ENCODE measurements at places on chromosomes 1 and 21.

GRCh38 chr1:118960026-118960561 lies 28.0 kb downstream of the TBX15 start:
- DNase-seq = no peak

- DNase-seq = no peak
These were observed 36.0 kb downstream of the EBNA1BP2 start for GRCh38 chr1:43135857-43136781.

DNA sequence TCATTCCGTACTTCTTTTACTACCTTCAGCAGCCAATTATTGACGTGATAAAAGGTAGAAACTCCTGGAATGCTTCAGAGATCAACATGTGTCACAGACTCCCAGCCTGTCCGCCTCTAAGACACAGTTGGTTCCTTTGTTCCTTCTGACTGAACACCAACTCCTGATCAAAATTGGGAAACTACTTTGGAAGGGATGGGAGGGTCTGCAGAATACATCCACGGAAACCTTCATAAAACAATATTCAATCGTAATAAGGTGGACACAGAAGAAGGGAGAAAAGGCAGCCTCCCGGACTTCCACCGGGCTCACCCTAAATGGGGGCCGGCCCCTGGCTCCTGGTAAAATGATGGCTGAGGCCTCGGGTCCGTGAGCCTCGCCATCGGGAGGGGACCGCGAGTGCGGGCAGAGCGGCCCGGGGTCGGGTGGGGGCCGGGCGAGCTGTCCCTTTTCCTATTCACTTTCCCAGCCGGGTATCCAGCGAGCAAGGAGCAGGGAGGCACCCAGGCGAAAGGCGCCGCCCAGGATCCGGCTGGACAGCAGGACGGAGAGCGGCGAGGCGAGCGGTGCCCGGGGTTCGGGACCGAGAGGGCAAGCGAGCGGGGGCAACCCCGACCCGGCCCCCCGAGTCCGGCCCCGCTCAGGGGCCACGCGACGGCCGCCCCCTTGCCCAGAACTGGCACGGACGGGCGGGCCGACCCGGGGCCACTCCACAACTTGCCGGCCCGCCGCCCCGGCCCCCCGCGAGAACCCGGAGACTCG lies 805 bp downstream of the NRIP1 start:
- peak; percentile 5 for DNase-seq

DNA sequence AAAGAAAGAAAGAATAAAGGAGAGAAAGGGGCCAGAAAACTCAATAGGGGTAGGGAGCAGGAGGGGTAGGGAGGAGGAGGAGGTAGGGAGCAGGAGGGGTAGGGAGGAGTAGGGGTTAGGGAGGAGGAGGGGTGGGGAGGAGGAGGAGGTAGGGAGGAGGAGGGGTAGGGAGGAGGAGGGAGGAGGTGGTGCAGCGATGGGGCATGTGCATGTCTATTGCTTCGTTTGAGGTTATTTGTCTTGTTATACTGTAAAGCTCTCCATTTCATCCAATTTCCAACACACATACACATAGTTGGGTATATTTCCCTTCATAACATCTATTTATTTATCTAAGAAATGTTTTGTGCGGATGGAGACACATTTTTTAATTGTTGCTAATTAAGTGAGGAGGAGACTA lies 19.7 kb downstream of the RGS1 start:
- no peak for DNase-seq

- no peak for DNase-seq
These were observed 57.8 kb downstream of the KCNJ15 start for GRCh38 chr21:38314558-38314957.

DNA sequence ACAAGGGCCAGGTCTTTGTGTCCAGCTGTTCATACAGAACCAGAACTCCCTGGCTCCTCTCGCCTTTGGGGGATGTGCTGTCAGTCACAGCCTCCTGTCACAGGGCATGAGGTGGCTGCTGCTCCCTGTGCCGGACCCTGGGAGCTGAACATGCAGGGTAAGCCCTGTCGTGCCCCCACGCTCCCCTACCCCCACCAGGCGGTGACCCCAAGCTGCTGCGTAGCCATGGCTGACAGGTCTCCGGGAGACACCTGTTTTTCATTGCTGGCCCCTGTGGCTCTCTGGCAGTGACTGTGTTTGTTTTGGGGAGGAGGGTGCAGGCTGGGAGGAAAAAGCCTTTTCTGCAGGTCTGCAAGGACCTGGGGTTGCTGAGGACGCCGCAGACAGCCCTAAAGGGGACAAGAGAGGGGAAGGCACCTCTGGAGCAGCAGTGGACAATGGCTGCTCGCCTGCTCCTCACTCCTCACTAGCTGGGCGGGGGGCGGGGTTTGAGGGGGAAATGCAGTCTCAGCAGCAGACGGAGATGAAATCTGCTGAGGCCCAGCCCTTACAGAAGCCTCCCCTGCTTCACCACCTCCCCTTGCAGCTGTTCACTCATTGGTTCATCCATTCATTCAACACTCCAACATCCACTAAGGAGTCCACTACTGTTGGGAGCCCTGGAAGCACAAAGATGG lies 81.4 kb downstream of the TRABD2B start:
- no peak for DNase-seq

DNA sequence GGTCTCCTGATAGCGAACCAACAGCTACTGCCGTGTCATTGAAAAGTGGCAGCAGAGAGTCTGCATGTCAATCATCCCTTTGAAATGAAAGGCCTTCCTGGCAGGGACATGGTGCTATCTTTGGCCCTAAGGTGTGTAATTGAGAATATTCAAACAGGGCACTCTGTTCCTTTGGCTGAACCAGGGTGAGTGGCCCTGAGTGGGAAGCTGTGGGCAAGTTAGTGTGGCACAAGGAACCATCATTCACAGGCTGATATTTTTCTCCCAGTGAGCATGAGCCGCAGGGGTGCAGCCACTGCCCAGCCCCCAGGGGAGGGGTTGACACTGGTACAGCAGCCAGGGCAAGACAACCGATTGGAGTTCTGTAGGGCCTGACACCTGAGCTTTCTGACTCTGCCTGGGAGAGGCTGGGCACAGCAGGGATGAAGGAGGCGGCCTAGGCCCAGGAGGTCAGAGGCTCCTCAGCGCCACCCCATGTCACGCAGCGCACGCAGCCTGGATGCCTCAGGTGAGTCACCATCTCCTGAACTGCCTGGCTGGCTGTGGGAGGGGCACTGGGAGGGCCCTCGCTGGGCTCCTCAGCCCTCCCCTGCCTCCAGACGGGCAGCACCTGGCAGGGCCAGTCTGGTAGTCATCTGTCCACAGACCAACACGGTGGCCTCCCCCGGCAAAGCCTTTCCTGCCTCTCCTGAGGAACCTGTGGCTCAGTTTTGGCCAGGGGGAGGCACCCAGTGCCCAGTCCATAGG lies 13.2 kb downstream of the QSOX1 start:
- no peak for DNase-seq

DNA sequence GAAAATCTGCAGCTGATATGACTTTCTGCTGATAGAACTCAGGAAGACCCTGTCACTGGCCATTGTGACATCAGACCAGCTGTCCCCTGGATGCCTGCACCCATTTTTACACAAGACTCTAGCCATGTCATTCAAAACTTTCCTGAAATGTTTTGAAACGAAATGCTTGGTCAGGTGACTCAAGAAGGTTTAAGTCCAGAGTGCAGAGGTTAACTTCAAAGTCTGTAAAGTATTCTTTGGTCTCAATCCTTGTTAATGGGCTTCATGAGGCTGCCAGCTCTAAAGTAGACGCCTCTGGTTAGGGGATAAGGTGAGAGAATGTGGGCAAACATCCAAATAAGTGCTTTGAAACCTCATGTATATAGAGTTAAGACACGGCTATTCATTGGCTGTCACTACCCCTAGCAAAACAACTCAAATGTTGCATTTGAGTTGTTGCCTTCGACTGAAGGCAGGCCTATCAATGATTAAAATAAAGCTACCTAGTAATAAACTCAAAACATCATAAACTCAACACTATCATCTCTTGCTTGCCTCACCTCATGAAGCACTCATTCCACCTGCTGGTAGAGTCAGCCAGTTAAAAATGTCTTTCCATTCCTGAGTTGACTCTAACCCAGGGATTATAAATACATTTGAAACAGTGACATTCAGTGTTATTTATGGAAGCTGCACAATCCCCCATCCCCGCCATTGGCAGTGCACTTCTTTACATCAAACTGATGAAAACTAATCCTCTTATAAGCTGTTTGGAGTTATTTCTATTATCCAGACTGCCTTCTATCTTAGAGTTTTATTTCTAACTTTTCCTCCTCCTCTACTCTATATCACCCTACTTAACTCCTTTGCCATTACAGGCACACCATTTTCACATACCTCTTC lies 26.0 kb downstream of the RABIF start:
- DNase-seq = no peak

- no peak for DNase-seq
These were observed 25.1 kb upstream of the PHGDH start for GRCh38 chr1:119686661-119687060.

- no peak for DNase-seq
These were observed 21.7 kb upstream of the VASH2 start for GRCh38 chr1:212928323-212929291.

GRCh38 chr1:155673003-155673402 lies 15.6 kb downstream of the YY1AP1 start:
- DNase-seq = no peak

- no peak for DNase-seq
These were observed 26.6 kb upstream of the HPDL start for GRCh38 chr1:45299981-45300668.

DNA sequence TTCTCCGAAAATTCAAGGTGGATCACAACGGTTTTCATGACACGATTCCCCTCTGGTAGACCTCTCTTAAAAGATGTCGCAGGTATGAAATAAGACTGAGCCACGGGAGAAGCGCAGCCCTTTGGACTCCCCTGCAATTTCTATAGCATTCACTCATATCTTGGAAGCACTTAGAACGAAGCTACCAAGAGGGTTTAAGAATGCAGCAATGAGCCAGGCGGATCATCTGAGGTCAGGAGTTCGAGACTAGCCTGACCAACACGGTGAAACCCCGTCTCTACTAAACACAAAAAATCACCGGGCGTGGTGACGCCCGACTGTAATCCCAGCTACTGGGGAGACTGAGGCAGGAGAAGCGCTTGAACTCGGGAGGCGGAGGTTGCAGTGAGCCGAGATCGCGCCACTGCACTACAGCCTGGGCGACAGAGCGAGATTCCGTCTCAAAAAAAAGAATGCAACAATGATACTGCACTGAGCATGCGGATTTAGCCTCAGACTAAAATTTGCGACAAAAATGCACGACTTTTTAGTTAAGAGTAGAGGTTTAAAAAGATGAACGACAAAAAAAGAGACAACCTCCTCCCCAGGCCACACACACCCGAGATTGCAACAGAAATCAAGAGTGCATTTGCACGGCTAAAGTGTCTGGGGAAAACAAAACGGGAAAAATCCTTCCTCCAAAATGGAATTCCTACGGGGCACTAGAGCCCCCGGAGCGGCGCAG lies 743 bp downstream of the TOMM20 start:
- no peak for DNase-seq

DNA sequence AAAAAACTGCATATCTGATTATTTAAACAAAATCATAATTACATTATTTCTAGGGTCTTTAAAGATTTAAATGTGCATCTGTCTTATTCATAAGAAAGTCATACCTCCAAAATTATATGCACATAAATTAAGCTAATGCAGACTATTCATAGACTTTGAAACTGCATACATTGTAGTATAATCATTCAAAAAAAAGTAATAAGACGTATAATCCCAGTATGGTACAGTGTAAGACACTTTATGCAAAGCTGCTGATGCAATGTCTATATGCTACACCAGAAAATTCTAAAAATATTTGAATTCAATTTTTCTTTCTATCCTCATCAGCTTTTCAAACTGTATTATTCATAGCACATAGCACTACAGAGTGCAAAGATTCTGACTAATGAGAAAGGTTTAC lies 22.0 kb downstream of the BRINP3 start:
- no peak for DNase-seq

DNA sequence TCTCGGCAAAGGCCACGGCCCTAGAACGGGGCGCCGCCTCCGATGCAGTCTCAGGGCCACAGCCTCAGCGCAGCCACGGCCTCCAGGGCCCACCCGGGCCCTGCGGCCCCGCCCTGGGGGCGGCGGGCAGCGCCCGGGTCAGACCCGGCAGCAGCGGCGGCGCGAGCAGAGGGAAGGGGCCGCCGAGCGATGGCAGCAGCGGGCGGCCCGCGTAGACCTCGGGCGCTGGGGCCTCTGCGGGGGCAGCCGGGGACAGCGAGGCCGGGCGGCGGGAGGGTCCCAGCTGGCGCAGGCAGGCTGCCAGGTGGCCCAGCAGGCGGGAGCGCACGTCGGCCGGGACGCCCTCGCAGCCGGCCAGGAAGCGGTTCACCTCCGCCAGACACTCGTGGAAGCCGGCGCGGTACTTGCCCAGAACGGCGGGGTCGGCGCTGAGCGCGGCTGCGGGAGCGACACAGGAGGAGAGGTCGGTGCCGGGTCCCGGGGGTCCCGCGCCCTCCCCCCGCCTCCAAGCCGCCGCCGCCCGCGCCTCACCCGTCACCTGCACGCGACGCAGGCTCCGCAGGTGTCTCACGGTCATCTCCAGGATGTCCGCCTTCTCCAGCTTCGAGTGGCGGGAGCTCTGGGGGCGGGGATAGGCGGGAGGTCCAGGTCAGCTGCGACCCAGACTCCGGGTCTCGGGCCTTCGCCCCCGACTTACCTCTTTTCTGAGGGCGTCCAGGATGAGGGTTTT lies 737 bp downstream of the HES4 start:
- no peak for DNase-seq

- no peak for DNase-seq
These were observed 164.9 kb downstream of the CAMTA1 start for GRCh38 chr1:6950001-6950765.

DNA sequence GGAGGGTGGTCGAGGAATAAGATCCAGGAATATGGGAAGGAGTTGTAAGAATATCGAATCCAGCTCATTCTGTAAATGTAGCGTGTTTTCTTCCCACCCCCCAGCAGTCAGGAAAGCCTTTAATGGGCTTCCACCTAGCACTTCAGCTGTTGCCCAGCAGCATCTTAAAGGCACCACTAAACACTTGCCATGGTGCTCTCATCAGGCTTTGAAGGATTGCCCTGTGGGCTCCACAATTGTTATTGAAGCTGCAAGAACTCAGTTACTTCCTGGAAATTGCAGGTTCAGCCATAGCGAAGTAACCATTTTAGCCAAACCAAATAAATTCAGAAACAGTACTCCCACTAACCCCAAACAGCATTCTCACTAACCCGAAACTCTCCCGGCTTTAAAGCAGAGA lies 511.2 kb downstream of the PLPP3 start:
- DNase-seq = no peak

DNA sequence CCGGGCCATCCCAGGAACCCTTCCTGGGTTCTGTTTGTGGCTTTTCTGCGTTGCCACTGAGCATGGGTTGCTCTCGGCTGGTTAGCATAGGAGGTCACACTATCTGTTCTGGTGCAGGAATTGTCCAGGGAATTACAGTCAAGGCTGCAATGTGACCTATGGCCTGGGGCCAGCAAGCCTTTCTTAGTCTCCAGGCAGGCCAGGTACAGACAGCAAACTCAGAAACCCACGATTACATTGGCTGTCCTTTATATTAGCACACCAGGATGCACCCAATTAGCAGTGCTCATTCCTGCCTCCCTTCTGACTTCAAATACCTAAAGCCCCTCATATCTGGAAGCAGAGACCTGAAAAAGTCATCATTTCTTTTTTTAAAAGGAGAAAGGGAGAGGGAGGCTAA lies 55.2 kb downstream of the CD247 start:
- DNase-seq = no peak
